ENCODE measurements at places on chromosomes 4 and X.

DNA sequence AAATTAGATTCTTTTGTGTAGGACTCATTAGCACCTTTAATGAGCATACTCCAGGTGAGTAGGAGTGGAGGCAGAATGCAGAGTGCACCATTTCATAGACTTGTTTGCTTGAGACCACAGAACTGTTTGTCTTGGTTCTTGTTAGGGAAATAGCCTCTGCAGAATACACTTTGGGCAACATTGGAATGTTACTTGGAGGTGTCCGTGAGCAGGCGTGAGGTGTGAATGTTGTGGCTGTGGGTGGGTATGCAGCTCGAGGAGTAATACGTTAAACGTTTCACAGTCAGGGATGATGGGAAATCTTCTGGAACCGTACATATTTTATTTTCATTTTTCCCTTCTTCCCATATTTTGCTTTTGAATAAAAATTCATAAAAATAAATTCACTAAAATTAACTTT is 31.6 kb downstream of the PAQR3 start:
- no peak for DNase-seq

GRCh38 chr4:180028682-180029081 is 2214.5 kb upstream of the TENM3 start:
- peak; percentile 2 for DNase-seq

GRCh38 chr4:26611372-26611771 is 27.5 kb downstream of the TBC1D19 start:
- DNase-seq, result no peak

- no peak for DNase-seq
Measured at GRCh38 chr4:2768124-2768523, 12.0 kb upstream of the TNIP2 start.

GRCh38 chrX:74351760-74352159 is 47.8 kb downstream of the ZCCHC13 start:
- no peak for DNase-seq

GRCh38 chrX:66030505-66031317 is 9.2 kb downstream of the VSIG4 start:
- no peak for DNase-seq

Measured in suppressor macrophage treated with lipopolysaccharide for 1 hour (primary cell).